Muscle of arm (tissue), 14 donors: ENCODE measurements at places on chromosomes 2 and 18. TPM values are rescaled to one million over a fixed set of nuclear protein-coding genes. Genes with fewer than 3 reads are reported as not detected.

DNA sequence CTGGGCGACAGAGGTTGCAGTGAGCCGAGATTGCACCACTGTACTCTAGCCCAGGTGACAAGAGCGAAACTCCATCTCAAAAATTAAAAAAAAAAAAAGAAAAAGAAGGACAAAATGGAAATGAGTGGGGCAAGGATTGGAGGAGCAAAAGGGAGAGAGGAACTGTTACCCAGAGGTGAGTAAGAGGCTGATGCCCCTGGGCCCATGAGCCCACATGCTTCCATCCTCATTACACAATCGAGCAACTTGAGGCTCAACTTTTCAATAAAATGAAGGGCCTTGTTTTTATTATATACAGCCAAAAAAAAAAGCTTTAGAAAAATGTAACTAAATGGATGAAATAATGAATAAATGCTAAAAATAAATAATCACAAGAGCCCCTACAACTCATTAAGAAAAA, 91.7 kb upstream of the YWHAQ start:
- DNase-seq = no peak

DNA sequence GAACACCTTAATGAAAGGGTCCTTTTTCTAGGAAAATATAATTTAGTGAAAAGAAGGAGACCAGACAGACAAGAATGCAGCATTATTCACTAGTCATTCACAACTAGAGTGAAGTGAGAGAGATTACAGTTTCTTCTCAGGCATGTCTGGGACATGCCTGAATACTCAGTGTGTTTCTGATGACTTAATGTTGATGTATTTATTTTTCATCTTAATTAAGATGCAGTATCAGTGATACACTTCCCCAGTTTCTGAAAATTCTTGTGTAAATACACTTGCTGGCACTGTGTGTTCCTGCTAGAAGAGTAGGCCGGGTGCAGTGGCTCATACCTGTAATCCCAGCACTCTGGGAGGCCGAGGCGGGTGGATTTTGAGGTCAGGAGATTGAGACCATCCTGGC, 143.6 kb downstream of the MYO3B start:
- DNase-seq = no peak

GRCh38 chr2:29006092-29006979, 25.2 kb downstream of the TOGARAM2 start:
- DNase-seq = no peak

- no peak for DNase-seq
Observed at GRCh38 chr2:195442458-195443175, 214.4 kb upstream of the SLC39A10 start.

- DNase-seq = no peak
Observed at GRCh38 chr2:152126664-152127063, 27.8 kb upstream of the CACNB4 start.

DNA sequence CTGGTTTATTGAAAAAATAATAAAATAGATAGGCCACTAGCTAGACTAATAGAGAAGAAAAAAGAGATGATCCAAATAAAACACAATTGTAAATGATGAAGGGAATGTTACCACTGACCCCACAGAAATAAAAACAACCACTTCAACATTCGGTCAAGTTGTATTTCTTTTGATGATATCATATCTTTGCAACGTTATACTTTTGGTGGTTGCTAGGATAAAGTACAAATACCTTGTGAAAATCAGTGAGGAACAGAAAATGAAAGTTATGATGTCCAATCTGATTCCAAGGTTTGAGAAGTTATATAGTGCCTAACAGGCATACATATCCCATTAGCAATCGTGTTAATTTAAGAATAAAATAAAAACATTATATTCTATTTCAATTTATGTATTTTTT, 6.6 kb upstream of the ASNSD1 start:
- no peak for DNase-seq

DLGAP1 gene
- 2.0 TPM for polyA plus RNA-seq

CD207 gene
- polyA plus RNA-seq = 0.84 TPM

- no peak for DNase-seq
Observed at GRCh38 chr18:48409591-48410094, 460 bp upstream of the ZBTB7C start.

LIPT1 gene
- 10.6 TPM for polyA plus RNA-seq

RAB27B gene
- 1.3 TPM for polyA plus RNA-seq

- peak; percentile 26 for DNase-seq
Observed at GRCh38 chr2:57516698-57517340, 529.8 kb upstream of the VRK2 start.

DNA sequence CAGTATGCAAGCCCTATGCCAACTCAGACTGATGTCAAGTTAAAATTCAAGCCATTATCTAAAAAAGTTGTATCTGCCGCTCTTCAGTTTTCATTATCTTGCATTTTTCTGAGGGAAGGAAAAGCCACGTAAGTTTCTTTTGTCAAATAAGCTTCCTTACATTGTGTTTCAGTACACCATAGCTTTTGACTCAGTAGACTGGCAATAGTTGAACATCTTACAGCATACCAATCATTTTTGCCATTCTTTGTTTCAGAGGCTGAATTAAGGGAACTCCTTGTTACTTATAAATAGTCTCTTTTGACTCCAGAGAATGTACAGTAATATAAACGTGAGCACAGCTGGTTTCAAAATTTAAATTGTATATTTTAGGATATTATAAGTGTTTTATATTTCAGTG, 120.6 kb downstream of the EHBP1 start:
- DNase-seq = no peak

GRCh38 chr2:133138693-133139092, 429.6 kb downstream of the NCKAP5 start:
- DNase-seq = no peak

UBXN4 gene
- 79.0 TPM for polyA plus RNA-seq

BOLL gene
- polyA plus RNA-seq = 2.1 TPM

DNA sequence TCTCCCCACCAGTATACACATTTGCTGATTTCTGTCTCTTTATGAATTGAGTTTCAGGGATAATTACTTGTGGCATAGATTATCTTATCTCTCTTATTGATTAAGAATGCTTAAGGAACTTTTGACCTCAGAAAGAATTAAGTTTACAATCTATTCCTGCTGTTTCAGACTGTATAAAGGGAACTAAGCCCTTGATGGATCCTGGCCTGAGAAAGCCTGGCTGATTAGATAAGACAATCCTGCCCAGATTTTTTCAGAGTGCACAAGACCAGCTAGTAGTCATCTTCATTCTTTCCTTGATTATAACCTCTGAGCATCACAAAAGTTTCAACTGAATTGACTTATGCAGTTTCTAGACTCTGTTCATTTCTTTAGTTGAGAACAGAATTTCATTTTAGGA, 22.7 kb upstream of the TFPI start:
- no peak for DNase-seq

- no peak for DNase-seq
Observed at GRCh38 chr18:11113046-11113548, 36.3 kb downstream of the PIEZO2 start.

GRCh38 chr18:44920441-44920840, 239.8 kb downstream of the SETBP1 start:
- no peak for DNase-seq

INSIG2 gene
- 24.4 TPM for polyA plus RNA-seq

GRCh38 chr2:210092791-210093190, 78.4 kb downstream of the KANSL1L start:
- no peak for DNase-seq

GRCh38 chr2:241483305-241483704, 25.1 kb downstream of the STK25 start:
- no peak for DNase-seq
